ENCODE measurements at places on chromosomes 4 and X.

DNA sequence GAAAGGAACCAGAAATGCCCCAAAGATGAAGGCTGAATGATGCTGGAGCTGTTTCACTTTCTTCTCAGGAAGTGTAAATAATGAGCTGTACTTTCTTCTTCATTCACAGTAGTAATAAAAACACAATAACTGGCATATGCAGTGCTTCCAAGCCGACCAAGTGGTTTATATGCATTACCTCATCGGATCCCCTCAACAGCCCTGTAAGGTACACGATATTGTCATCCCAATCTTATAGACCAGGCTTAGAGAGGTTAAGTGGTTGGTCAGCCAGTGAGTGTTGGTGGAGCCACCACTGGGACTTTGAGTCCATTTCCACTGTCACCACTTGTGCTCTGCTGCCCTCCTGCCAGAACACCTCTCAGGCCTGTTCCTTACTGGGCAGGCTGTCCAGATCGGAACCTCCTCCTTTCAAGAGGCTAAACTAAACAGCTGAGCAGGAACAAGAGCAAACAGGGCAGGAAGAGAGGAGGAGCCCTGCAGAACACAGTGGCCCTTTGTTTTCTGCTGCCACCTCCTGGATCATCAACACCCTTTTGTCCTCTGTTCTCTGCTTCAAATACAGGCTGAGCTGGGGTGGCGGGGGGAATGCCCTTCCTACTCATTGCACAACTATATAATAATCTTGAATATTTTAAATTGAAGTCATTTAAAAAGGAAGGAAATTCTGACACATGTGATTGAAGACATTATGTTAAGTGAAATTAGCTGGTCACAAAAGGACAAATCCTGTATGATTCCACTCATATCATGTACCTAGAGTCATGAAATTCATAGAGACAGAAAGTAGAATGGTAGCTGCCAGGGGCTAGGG lies 112.5 kb upstream of the ATP6AP2 start:
- DNase-seq: no peak

DNA sequence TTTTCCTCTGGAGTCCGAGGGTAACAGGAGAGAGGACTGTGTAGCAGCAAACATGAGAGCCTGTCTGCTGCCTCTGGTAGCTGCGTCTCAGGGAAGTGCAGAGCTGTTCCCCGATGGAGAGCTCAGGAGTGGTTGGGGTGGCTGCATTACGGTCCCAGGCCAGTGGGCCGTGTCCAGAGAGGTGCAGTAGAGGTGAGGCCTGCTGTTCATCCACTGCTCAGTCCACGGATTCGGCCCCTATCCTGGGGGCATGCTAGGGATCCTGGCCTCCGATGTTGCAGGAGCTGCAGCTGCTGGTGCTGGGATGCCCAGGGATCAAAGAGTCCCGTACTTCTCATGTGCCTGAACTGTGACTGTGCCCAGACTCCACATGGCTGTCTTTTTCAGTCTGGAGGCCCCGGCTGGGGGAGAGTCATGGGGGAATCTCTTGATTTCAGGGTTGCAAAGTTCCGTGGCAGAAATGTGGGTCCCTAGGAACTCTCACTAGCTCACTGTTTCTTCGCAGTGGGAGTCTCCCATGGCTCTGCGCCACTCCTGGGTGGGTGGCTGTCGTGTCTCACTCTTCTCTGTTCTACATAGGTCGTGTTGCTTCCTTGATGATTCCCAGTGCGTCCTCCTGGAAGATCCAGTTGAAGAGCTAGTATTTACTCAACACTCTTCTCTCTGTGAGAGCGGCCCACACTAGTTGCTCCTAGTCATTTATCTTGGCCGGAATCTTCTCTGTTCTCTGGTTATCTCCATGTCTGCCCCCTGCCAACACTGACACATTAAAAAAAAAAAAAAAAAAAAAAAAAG lies 109.5 kb upstream of the CENPE start:
- DNase-seq: no peak

DNA sequence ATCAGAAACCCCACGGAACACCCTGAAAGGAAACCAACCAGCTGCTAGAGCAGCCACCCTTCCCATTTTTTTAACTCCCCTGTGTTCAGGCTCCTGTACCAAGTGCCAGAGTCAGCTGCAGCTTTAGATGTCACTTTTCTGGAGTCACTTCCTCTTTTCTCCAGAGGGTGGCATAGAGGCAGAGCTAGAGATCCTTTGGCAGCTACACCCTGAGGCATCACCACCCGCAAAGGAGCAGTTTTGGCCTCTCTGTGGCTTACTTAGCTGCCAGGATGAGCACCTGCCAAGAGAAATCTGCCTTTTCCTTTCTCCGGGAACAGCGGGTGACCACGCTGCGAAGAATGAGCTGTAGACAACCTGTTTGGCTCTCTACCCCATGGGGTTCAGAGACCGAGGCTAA lies 58.0 kb upstream of the CHRDL1 start:
- DNase-seq: no peak

- DNase-seq: no peak
These were observed 101.5 kb upstream of the UGT8 start for GRCh38 chr4:114497116-114497515.

DNA sequence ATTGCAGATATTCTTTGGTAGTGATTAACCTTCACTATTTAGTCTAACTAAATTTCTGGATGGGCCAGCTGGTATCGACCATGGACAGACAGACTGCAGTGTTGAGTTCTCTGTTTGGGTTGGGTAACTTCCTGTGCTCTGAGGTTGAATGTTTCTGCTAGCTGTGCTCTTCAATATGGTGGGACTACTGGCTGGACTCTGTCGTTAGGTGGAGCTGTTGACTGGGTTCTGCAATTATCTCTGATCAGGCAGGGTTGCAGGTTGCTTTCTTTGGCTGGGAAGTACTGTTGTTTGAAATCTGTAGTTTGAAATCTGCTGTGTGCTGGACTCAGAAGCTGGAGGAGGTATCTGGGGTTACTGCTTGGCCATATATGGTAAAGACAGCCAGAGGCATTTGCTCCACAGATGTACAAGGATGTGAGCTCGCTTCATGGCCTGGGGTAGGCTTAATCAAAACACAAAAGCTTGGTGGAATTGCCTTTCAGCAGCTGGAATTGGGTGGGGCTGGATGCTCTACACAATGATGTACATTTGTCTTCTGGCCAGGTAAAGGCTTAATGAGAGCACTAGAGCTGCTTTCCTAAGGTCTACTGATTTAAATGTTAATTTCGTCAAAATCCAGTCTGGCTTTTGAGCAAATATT lies 1472.0 kb downstream of the FAM133A start:
- DNase-seq: no peak

DNA sequence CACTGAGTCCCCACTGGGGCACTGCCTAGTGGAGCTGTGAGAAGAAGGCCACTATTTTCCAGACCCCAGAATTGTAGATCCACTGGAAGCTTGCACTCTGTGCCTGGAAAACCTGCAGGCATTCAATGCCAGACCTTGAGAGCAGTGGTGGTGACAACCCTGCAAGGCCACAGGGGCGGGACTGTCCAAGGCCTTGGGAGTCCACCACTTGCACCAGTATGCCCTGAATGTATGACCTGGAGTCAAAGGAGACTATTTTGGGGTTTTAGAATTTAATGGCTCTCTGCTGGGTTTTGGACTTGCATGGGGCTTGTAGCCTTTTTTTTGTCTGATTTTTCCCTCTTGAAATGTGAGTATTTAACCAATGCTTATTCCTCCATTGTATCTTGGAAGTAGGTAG lies 145.8 kb downstream of the MSN start:
- no peak for DNase-seq

DNA sequence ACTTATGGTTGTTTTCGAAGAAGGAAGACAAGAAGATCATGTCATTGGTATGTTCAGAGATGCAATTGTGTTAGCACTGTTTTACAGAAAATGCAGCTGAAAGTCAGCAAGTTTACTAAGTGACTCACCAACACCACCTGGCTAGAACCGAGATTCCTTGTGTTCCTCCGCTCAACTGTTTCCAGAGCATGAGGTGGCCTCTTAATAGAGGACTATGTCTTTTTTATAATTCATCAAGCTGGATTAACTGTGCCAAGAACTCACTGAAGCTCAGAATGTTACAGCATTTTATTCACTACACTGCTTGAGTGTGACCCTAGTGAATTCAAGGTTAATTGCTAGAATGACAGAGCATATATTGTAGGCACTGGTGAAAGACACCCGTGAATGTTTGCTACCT lies 1573.5 kb upstream of the TENM3 start:
- DNase-seq: no peak

DNA sequence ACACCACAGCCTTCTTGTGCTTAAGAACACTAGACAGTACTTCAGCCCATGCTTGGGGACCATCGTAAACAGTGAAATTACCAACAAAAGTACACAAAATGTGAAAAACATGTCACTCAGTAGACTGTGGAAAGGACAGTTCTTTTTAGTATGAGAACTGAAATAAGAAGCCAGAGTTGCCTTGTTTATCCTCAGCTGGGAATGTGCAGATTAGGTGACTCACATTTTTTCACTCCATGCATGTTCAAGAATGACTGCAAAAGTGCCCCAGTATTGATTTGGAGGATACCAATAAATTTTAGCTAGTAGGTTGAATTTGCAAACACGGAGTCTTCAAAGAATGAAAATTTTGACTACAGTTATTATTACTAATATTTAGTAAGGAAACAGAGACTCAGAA lies 23.1 kb upstream of the BMP3 start:
- DNase-seq: no peak

GRCh38 chr4:100977746-100978397 lies 369.5 kb downstream of the PPP3CA start:
- DNase-seq: no peak

DNA sequence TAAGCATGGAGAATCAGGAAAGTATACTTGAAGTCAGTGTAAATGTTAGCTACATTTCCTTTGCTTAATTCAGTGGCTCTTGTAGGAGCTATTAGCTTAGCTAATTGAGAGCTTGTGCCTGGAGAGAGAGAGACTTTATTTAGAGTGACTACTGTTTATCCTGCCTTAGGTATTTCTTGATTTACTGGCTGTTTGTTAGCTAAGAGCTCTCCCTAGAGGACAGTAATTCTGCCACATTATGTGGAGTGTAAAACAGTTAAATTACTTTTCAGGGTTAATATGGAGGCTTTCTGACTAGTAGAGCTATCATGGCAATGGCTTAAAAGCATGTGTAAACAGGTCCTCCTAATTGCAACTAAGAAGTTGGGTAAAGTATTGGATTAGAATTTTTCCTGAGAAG lies 306.5 kb upstream of the TECRL start:
- DNase-seq: no peak

DNA sequence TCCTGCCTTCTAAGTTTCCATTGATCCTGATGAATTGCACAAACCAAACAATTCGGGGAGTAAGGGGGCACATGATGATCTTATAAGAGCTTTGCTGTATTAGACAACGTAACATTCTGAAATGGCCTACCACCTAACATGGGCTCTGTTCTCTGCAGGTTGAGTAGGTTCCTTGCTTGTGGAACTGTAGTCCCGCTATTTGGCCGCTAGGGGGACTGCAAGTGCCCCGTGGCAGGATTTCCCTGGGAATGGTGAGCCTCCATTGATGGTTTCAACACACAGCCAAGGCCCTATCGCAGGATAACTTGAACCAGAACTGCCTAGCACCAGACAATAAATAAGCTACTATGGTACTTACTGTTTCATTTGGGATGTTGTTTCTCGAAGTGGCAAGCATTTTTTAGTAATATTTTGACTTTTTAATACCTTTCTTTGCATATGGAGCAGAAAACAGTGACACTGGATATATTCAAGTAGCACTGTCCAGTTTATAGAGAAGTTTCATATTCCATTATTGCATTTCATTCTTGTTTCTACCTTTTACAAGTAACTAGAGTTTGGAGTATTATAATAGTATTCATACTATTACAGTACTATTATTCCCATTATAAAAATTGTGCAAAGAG lies 11.9 kb downstream of the AR start:
- DNase-seq: no peak

- DNase-seq: no peak
These were observed 81.0 kb downstream of the PCDH18 start for GRCh38 chr4:137451172-137451825.

DNA sequence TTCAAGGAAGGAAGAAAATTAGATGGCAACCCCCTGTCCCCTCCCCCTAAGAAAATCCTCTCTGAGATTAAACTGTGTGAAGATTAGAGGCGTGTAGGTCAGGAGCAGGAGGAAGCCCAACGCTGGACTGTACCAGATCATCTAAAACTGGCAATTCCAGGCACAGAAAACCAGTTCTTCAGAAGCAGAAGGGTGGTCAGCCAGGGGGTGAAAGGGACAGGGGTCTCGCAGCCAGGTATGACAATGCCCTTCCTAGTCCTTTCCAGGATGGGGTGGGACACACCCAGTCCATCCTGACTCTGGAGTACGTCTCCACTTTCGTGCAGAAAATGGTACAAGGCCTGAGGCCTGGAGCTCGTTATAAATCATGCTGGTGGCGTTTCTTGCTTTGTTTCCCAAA lies 3.3 kb upstream of the RHOH start:
- no peak for DNase-seq

- no peak for DNase-seq
These were observed 12.3 kb downstream of the ETDA start for GRCh38 chrX:135264206-135264605.

GRCh38 chrX:118432799-118433198 lies 62.8 kb upstream of the DOCK11 start:
- no peak for DNase-seq

GRCh38 chrX:10021461-10022272 lies 54.5 kb downstream of the CLDN34 start:
- DNase-seq: no peak

DNA sequence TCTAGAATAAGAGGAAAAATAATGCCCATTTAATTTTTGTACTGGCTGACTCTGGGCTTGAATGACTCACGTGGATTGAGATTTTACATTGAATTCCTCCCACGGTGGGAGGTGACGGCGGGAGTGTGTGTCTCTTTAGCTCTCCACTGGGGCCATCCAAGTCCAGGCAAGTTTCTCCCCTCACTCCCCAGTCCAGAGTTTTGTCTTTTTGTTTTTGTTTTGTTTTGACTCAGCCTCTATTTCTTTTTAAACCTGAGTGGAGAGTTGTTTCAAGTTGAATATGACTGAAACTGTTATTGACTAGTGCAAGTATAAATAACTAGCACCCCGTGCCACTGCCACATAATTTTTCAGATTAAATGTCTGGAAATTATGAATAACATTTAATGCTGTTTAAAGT lies 13.6 kb downstream of the CHST7 start:
- no peak for DNase-seq

All from activated T-helper 9 cell treated with anti-CD3 and anti-CD28 coated beads, Interleukin-2, amount 50 U/mL, for 16 hours (primary cell).